Stimulated activated CD4-positive, alpha-beta T cell treated with anti-CD3 and anti-CD28 coated beads, TNF-alpha, amount 100 ng/mL, for 1 hour (primary cell): ENCODE measurements at places on chromosomes 13 and 19.

GRCh38 chr13:44627441-44627840 is 51.3 kb upstream of the TSC22D1 start:
- DNase-seq: no peak

- DNase-seq: no peak
Observed at GRCh38 chr13:109213714-109214113, 572.7 kb downstream of the IRS2 start.

GRCh38 chr19:56348289-56348877 is 33.7 kb upstream of the ZSCAN5A start:
- DNase-seq: no peak

DNA sequence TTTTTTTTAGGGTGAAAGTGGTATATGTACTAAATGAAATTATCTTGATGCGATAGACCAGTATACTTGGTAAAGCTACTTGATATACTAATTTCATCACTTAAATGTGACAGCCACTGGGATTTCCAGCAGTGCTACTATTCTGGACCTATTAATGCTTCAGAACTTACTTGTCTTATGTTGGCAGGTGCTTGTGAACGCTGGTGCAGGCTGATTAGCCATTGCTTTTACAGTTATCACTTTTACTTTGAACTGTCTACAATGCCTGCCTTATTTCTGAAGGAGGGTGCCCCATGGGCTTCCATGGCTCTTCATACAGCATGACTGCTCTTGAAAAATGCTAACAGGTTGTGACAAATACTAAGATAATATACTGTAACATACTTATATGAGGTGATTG is 294.7 kb downstream of the GPC6 start:
- DNase-seq: no peak

DNA sequence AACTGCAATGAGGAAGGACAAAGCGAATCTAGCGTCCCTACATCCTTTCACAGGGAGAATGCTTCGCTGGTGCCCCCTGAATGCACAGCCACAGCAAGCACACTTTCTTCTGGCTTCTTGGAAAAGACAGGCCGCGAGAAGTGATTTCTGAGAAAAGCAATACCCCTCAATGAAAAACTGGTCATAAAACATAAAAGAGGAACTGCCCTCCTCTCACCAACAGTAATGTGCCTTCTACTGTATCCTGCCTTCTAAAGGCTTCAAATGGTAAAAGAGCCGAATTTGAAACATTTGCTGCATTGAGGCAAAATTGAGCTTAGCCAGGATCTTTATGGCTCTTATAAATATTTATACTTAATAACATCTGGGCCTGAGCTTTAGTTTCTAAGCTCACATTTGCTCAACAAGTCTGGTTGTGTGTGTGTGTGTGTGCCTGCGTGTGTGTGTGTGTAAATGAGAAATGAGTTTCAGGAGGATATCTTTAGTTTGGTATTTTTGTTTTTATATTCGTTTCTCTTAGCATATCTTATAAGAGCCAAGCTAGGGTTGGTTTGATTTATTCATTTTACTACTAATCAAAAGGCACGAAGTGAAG is 246.1 kb upstream of the MAB21L1 start:
- DNase-seq: no peak

- DNase-seq: no peak
Observed at GRCh38 chr13:111912453-111912866, 154.5 kb upstream of the SOX1 start.

- DNase-seq: no peak
Observed at GRCh38 chr19:4379383-4380253, 20.7 kb downstream of the SH3GL1 start.

GRCh38 chr13:108895220-108895704 is 265.9 kb downstream of the MYO16 start:
- DNase-seq: no peak

GRCh38 chr19:45123440-45123850 is 30.5 kb downstream of the PPP1R37 start:
- DNase-seq: no peak
